ENCODE measurements at places on chromosomes 2 and 18.

DNA sequence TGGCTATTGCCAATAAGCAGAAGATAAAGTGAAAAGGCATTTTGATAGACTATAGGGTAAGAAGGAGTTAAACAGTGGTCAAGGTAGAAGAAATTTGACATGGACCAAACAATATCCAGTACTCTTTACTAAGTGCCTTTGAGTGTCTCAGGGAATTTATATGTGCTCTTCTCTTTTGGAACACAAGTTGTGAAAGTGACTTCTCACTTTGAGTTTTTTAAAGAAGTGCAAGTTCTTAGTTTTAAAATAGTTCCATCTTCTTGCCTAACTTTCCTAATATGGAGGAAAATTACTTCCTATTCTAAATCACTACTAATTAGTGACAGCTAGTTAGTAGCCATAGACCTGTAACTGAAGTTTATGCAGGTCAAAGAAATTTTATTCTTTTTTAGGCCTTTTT is 63.4 kb downstream of the AFTPH start:
- no peak for DNase-seq

- no peak for DNase-seq
Observed at GRCh38 chr2:137921105-137921880, 43.0 kb upstream of the HNMT start.

GRCh38 chr18:79421275-79421857 is 25.6 kb downstream of the NFATC1 start:
- no peak for DNase-seq

GRCh38 chr2:217981971-217982370 is 20.8 kb downstream of the TNS1 start:
- no peak for DNase-seq

DNA sequence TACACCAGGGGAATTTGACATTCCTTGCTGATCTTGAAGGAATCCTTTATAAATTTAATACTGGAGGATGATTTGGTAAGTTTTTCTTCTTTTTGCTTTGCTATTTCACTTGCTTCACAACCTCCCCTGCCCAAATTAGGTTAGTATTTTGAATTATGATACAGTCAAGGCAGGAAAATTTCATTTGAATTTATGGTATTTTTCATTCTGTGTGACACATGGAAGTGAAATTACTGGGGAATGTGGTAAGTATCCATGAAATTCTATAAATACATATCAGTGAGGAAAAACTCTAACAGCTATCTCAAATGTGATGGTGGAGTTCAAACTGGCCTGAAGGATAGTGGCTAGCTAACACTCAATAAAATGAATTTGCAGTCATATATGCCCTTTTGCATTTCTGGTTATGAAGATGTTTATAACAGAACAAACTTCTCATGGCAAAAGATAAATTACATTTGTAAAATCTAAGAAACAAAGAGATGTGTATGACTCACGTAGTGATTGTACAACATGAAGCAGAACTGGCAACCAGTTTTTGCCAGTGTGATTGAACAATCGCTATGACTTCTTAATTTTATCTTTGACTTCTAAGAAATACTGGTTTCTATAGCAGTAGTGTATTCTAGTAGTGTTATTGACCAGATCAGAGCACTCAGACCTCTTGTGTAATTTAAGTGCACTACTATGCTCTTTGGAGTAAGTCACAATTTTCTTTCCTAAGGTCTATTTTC is 152.6 kb downstream of the IKZF2 start:
- DNase-seq = peak; percentile 14

DNA sequence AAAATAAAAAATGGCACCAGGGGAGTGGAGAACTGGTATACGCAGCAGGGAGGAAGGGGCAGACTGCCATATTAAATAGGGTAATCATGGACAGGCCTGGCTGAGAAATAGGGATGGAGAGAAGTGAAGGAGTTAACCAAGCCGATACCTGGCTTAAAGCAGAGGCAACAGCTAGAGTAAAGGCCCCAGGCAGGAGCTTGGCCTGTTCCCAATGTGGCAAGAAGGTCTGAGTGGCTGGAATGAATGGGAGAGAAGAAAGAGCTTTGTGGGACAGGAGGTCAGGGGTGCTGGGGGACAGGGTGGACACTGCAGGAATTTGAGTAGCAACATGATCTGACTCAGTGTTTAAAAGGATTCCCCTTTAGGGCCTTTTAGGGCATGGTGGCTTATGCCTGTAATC is 15.9 kb upstream of the AGFG1 start:
- DNase-seq = no peak

GRCh38 chr2:60517446-60517845 is 36.0 kb downstream of the BCL11A start:
- DNase-seq = no peak

DNA sequence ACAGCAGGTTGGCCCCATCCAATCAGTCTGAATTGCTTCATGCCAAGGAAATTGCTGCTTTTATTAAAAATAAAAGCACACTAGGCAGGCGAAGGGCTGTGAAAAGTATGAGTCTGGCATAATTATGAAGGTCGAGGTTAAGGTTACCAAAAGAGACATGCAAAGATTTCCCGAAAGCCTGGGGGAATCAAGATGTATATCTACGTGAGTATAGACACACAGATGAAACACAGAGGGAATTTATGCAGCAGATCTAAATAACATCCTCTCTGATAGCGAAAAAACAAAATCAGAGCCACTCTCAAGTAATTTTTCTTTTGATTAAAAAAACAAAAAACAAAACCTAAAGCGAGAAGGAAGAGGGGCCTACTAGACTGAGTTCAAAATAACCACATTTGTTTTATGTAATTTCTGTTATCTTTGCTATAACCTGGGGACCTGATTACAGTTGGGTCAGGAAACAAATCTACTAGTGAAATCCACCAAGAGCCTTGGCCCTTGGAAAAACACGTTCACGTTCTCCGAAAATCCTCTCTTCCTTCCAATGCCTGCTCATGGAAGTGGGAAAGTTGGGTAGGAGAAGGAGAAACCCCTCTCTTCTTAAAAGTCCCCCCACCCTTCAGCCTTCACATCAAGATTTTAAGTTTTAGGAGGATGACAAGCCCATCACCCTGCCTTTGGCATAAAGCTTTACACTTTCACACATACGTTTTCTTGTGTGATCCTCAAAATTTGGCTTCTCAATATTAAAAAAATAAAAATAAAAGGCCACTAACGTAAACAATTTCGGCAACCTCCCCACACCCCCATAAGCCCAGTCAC is 1.4 kb downstream of the AAK1 start:
- no peak for DNase-seq

- DNase-seq = no peak
Observed at GRCh38 chr2:215887303-215887702, 126.0 kb downstream of the MREG start.

- peak; percentile 73 for DNase-seq
Observed at GRCh38 chr2:26503231-26503880, 25.4 kb upstream of the OTOF start.

GRCh38 chr2:32947076-32947483 is 327 bp downstream of the LTBP1 start:
- DNase-seq = no peak

DNA sequence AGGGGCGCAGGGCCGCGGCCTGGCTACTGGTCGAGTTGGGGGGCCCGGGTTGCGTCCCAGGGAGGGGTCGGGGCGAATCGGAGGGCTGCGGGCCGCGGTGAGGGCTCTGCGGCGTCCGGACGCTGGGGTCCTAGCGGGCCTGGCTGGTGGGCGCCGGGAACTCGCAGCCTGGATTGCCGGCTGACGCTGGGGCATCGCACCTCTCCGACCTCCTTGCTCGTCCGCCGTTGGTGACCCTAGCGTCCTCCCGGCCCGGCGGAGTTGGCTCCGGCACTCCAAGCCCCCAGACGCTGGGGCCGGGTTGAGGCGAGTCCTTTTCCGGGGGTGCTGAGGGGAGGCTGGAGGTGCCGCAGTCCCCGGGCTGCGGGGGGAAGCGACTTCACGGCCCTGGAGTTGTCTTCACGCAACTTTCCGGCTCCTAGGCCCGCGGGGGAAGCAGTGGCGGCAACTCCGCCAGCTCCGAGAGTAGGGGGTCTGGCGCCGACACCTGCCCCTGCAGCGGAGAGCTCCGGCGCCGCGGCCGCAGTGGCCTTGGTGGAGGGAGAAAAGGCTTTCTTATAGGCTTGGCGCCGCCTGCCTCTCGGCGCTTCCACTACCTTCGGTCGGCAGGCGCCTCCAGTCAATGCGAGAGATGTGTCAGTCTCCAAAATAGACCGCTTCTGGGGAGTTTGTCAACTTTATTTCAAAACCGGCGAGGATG is 70.3 kb downstream of the HAUS1 start:
- DNase-seq = peak; percentile 45

GRCh38 chr2:177675350-177675821 is 282.8 kb downstream of the AGPS start:
- DNase-seq = no peak

GRCh38 chr2:5330961-5331360 is 361.2 kb upstream of the SOX11 start:
- DNase-seq = no peak

DNA sequence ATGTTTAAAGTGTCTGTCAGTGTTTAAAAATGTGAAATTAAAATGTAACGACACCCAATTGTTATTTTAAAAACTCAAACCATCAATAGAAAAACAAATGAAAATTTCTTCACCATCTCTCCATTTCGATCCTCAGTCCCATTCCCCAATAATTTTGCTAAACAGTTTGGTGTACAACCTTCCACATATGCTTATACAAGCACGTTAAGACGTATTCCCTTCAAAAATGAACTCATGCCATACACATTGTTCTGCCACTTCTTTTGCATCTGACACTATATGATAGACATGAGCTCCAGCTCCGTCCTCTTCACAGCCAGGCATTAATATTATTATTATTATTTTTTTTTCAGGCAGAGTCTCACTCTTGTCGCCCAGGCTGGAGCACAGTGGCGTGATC is 14.1 kb upstream of the MYCN start:
- no peak for DNase-seq

DNA sequence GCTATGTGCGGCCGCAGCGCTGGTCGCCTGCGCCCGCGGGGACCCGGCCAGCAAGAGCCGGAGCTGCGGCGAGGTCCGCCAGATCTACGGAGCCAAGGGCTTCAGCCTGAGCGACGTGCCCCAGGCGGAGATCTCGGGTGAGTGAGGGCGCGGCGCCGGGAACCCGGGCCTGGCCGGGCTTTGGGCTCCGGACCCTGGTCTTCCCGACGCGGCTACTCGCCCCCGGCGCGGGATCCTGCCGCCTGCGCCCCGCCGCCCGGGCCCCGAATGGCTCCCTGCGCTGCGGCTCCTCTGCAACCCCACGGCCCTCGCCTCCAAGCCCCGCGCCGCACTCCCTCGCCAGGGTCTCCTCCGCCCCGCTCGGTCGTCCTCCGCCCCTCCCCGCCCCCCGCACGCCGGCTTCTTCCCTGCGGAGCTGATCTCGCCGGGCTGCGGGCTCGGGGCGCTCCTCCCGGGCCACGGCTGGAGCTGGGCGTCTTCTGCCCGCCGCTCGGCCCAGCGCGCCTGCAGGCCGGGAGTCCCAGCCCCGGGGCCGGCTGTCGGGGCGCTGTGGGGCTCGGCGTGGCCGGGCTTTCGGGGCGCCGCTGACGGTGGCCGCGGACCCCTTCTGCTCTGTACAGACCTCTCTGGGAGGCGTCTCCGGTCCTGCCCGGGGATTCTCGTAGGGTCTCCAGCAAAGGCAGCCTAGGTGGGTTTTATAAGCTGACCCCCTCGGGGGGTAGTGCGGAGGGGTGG is 652 bp downstream of the GPC1 start:
- no peak for DNase-seq

- DNase-seq = no peak
Observed at GRCh38 chr2:216426938-216427337, 14.7 kb downstream of the SMARCAL1 start.

- no peak for DNase-seq
Observed at GRCh38 chr2:45337481-45337880, 273.6 kb downstream of the SRBD1 start.

GRCh38 chr2:135563793-135564192 is 32.5 kb downstream of the R3HDM1 start:
- DNase-seq = no peak

DNA sequence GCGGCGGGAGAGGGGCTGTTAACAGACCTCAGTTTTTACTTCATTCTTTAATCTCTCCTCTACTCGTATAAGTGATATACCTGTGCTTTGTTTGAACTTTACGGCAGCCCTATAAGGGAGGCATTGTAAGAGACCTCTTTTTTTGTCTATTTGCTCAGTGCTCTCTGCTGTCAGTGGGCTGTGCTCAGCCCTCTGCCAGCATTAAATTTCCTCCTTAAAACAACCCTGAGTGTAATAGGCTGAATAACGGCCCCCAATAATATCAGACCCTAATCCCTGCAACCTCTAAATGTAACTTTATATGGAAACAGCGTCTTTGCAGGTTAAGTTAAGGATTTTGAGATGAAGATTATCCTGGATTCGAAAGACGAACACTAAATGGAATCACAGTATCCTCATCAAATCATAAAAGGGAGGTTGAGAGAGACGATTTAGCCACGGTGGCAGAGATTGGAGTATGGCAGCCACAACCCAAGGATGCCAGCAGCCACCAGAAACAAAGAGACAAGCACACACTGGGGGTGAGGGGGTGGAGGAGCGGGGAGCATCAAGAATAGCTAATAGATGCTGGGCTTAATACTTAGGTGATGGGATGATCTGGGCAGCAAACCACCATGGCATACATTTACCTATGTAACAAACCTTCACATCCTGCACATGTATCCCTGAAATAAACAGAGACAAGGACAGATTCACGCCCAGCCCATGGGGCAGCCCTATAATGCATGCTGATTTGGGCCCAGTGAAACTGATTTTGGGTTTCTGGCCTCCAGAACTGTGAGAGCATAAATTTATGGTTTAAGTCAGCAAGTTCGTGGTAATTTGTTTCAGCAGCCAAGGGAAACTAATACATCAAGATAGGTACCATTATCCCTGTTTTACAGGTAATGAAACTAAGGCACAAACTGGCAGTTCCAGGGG is 894 bp upstream of the FARSB start:
- no peak for DNase-seq

DNA sequence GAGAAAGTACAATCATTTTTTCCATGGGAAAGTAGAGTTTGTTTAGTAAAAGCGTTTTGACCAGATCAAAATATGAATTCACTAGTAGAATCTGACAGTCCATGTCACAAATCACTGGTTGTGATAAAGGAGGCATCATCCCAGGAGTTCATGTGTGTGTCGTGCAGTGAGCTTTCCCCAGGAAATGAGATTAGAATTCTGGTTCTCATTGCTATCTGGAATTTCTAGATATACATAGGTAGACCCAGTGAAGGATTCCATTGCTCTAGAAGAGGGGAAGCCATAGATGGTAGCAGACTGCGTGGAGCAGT is 206.6 kb downstream of the NCK2 start:
- DNase-seq = no peak

- peak; percentile 40 for DNase-seq
Observed at GRCh38 chr2:101387151-101387834, at the start of gene CREG2. CREG2 (minus strand) TSS chr2:101387503; CDS start chr2:101387457, 46 bp downstream.

GRCh38 chr2:170679607-170680079 is 35.5 kb upstream of the SP5 start:
- no peak for DNase-seq

GRCh38 chr2:141513853-141514252 is 617.0 kb downstream of the LRP1B start:
- DNase-seq = no peak

DNA sequence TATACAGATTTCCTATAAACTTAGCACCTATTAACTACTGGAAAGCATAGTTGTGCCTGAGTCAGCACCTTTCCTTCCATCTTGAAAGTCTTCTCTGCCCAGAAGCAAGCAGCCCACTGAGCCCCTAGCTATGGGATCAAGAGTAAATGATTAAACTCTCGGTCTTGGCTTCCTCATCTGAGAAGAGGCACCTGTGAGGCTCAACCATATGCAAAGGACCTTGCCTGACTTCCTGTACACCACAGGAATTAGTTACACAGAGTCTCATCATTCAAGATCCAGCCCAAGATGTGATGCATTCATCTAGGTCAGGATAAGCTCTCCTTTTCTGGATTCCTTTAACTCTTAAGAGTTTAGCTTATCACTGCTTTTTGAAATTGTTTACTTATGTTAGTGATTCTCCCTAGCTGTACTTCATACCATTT is 96.0 kb downstream of the CDH2 start:
- no peak for DNase-seq
